Left ventricle myocardium superior (tissue), 1 donor: ENCODE measurements at places on chromosomes 6 and 20. TPM values are rescaled to one million over a fixed set of nuclear protein-coding genes. Genes with fewer than 3 reads are reported as not detected.

Gene LBP
- 0.25 TPM for total RNA-seq

Gene TAF11
- total RNA-seq = 18.9 TPM

Gene SLC16A10
- total RNA-seq = 20.8 TPM

Gene ADGRF5
- 45.9 TPM for total RNA-seq

Gene SNAI1
- total RNA-seq = 0.82 TPM

Gene UNC93A
- not detected for total RNA-seq

Gene MYB
- 0.15 TPM for total RNA-seq

Gene SSTR4
- not detected for total RNA-seq

Gene FAM162B
- 3.6 TPM for total RNA-seq

Gene PPP1R18
- 15.0 TPM for total RNA-seq

Gene PDE10A
- total RNA-seq = 9.3 TPM

Gene SYCP2L
- total RNA-seq = 1.1 TPM

Gene SLC22A7
- total RNA-seq = not detected

Gene PDE7B
- 24.5 TPM for total RNA-seq

Gene BPIFB4
- not detected for total RNA-seq

- no peak for DNase-seq
Measured at GRCh38 chr6:87661016-87661415, 41.0 kb downstream of the AKIRIN2 start.

GRCh38 chr6:20191992-20192391 lies 20.3 kb downstream of the MBOAT1 start:
- DNase-seq = no peak

- DNase-seq = no peak
Measured at GRCh38 chr20:35673884-35674283, 9.2 kb upstream of the CPNE1 start.

GRCh38 chr6:91498576-91498975 lies 911.7 kb upstream of the MAP3K7 start:
- DNase-seq = no peak

GRCh38 chr20:42565235-42565995 lies 624.3 kb downstream of the PTPRT start:
- DNase-seq = no peak

DNA sequence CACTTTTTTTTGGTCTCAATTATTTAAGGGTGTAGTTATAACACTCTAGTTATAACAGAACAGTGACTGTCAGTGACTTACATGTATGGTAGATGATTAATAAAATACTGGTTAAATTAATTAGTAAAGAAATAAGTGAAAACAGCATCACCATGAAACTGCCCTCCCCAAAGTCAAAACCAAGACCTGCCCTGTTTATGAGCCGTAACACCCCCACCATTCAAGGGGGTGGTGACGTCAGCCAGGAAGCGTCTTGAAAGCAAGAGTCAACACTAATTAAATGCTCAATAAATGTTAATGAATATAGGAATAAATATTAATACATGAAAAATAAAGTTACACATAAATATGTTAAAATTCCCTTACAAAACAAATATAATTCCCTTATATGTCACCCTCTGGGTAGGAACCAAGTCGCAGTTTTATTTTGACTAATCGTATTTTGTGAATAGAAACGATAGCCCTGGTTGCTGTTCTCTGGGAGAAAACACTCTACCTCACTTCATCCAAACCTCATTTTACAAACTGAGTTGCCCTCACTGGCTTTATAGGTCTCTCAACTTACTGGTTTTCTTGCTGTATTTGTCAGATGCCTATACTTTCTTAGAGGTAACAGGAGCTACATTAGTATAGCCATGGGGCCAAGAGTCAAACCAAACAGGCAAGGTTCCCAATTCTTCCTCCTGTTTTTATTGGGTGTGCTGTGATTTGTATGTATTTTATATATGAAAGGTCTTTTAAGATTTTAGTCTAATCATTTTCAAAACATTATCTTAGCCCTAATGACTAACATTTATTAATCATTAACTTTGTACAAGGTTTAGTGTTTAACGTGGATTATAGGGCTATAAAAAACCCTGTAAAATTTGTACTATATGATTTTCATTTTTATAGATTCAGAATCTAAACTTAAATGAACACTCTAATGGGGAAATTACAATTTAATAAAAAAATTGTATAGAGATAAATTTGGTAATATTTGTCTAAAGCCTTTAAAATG lies 227.9 kb upstream of the IRAK1BP1 start:
- DNase-seq = no peak

GRCh38 chr20:13249118-13249797 lies 28.2 kb downstream of the ISM1 start:
- no peak for DNase-seq

DNA sequence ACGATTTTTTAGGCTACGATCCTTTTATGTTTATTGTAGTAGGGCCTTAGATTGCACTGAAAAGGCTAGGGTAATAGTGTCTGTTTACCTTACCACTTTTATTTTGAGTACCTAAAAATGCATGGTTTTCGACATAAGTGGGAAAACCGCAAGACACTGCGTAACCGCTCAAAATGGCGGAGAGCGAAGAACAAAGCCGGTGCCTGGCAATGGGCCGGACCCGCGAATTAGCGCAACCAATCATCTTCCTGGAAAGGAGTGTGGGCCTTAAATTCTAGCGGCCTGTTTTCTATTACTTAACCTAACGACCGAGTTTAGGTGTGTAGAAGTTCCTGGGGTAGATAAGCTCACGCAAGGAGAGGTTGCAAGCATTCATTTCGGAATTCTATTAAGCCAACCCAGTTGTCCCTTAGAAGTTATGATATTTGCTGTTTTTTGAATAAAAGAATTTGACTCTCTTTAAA lies 118.0 kb downstream of the HFE start:
- DNase-seq = peak; percentile 82

GRCh38 chr20:24131684-24132083 lies 143.1 kb upstream of the GGTLC1 start:
- no peak for DNase-seq

- DNase-seq = no peak
Measured at GRCh38 chr6:35443341-35444030, 8.7 kb upstream of the FANCE start.

DNA sequence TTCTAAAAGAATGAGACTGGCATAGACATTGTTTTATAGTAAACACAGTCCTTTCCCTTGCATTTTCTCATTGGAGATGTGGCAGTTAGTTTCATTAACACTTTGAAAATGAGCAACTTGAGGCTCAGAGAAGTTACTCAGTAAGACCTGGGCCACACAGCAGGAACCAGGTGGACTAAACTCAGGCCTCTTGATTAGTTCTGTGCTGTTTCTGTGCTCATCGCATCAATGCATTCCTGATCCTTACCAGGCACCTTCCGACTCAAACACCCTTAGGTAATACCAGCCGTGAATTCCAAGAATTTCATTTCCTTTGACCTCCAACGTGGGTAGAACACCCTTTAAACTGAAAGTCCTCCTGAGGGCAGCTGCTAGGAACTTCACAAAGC lies 362.8 kb downstream of the ESR1 start:
- no peak for DNase-seq

DNA sequence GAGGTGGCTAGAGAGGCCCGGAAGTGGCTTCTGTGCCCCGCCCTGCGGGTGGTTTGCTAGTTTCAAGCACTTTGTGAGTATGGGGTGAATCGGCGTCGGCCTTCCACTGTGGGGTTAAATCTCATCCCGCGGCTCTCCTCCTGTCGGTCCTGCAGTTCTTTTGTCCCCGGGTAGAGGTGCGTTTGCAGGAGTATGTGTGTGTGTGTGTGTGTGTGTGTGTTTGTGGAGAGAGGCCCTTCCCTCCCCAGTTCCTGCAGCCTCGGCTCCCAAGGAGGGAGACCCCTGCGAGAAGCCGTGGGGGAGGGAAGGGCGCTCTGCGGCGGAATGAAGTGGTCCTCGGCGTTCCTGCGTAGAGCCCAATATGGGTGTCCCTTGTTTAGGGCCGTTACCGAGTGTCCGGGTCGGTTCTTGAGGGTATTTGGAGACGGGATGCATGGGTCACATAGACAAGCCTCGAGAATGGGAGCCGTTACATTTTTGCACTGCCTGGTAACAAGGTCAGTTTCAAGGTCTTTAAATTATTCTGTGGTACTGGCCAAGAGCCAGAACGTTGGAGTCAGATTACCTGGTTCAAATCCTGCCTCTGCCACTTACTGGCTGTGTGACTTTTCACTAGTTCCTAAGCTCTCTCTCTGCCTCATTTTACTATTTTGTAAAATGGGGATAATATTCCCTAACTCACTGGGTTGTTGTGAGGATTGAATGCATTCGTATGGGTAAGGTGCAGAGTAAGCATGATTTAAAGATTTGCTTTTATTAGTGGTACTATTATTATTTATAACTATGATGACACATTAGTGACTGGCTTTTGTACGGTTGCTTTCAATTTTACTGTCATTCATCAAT lies at the start of gene ZKSCAN3:
ZKSCAN3 (plus strand) TSS at position 56 of the 846 bp plus-strand sequence. CDS start 9,640 bp downstream, outside the sequence.
- DNase-seq = peak; percentile 88

GRCh38 chr20:44632103-44632752 lies 19.3 kb downstream of the ADA start:
- DNase-seq = no peak

GRCh38 chr20:44888226-44889103 lies 3.0 kb downstream of the YWHAB start:
- DNase-seq = no peak

DNA sequence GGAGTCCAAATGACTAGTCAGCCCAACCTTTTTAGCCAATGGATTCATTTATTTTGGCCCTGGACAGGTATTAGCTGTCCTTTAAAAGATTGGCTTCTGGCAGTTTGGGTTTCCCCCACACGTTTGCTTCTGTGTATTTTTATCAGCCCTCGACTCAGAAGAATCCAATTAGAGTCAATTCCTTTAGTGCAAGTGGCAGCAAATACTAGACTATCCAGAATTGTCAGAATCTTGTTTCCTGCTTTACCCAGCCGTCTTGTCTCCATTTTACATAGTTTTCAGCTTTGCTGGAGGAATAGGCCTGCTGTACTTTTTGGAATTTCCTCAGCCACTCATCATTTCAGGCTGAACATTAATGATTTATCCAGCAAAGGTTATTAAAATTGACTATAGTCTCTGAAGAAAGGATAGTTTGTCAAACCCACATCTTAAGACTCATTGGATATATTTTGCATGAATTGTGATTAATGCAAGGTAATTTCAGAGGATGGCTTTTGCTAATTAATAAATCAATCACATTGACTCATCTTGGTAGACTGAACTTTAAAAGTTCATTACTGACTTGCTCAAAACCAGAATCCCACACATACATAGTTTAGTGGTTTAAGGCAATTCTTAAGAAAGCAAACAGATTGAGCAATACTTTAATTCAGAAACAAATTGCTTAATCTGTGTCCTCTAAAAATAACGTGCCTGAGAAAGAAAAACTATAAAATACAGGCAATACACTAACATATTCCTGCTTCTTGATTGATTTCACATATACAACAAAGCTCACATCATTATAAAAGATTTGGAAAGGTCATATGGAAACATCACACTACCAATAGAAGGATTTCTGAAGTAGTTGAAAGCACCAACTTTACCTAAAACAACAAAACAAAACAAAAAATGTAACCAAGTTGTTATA lies 62.9 kb upstream of the ZNF217 start:
- DNase-seq = no peak

- DNase-seq = no peak
Measured at GRCh38 chr6:143405373-143406154, 44.9 kb downstream of the ADAT2 start.

DNA sequence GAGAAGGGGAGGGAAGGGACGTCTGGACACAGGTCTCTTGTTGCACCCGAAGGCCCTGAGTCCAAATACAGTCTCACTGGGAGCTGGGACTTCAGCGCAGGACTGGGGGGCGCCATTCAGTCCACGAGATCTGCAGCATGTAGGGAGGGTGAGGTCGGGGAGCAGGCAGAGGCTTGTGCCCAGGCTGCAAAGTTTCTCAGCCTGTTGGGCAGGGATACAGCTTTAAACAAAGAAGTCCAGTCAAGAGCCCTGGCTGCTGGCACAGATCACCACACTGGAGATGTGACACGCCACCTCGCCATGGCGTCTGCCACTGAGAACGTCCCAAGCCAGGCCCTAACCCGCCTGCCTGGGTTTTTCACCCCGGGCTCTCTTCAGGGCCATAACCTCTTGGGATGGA lies 256.6 kb downstream of the DLL1 start:
- DNase-seq = peak; percentile 65

DNA sequence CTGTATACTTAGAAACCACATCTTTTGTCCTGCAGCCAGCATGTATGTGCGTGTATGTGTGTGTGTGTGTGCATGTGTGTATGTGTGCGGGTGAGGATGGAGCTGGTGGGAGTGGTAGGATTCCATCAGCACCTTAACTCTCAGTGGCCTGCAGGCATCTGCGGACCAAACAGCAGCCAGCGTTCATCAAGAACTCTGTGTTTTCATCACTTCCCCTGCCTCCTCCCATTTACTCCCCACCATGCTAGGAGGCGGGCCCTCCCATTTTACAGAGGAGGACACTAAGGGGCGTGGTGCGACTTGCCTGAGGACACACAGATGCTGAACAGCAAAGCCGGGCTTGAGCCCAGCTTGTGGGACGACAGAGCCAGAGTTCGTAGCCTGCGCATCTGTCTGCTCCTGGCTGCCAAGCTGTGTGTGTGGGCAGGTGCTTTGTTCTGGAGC lies 8.9 kb downstream of the VSTM2L start:
- DNase-seq = peak; percentile 78

GRCh38 chr20:454951-455350 lies 7.4 kb downstream of the TBC1D20 start:
- DNase-seq = no peak

DNA sequence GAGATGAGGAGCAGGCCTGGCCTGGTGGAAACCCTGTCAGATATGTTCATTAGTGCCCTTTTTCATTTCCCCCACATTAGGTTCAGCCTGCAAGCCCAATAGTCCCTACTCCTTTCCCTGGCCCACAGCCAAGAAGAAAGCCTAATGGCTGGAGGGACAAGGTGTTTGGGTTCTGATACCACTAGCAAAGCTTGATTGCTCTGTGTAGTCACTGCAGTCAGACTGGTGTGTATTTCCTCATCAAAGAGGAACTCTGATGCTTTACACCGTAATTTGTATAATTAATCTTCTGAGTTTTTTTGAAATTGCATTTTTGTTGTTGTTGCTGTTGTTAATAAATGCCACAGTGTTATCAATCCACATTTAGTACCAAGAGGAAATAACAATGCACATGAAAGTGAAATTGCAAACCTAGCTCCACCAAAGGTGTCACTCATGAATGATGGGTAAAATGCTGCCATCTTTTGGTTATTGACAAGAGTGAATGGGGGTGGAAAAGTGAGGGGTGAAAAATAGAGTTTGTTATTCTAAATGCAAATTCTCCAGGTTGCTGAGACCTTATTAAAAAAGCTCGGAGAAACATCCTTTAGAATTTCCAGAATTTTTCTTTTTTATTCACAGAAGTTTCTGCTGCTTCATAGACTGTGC lies 320.2 kb upstream of the POU3F2 start:
- DNase-seq = no peak

DNA sequence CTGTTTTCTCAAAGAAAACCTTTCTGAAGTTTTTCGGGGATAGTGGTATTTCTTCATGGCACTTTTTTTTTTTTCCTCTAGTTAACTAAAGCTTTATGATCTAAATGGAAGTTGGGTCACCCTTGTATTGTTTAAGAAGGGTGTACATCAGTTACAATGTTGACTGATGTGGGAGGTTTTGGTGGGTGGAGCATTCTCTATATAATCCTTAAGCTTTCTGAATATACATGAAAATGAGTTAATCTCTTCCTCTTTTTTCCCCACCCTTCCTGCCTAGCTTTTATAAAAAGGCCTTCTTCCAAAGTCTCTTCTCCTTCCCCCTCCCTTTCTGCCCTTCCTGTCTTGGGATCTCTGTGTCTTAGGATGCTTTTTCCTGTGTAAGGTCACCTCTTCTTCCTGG lies 47.2 kb downstream of the DHX35 start:
- DNase-seq = no peak

- no peak for DNase-seq
Measured at GRCh38 chr6:593907-594212, 63.0 kb downstream of the HUS1B start.
